ENCODE measurements at places on chromosomes 1 and 21.

GRCh38 chr1:197356723-197357533, 88.9 kb downstream of the CRB1 start:
- no peak for DNase-seq

GRCh38 chr1:213564215-213564659, 423.5 kb upstream of the PROX1 start:
- no peak for DNase-seq

- no peak for DNase-seq
Measured at GRCh38 chr1:10632691-10633090, 157.9 kb downstream of the PEX14 start.

DNA sequence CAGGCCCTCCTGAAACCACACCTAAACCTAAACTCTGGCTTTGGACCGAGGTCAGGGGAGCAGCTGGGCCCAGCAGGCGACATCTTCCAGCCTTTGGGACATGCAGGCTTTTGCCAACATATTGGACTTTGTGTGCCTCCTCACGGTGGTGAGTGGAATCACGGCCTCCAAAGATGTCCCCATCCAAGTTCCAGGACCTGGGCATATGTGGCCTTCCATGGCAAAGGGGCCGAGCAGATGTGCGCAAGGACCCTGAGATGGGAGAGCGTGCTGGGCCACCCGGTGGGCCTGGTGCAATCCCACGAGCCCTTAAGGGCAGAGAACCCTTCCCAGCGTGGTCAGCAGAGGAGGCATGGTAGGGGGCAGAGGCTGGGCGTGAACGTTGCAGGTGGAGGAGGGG, 160.8 kb upstream of the C1orf174 start:
- DNase-seq = no peak

DNA sequence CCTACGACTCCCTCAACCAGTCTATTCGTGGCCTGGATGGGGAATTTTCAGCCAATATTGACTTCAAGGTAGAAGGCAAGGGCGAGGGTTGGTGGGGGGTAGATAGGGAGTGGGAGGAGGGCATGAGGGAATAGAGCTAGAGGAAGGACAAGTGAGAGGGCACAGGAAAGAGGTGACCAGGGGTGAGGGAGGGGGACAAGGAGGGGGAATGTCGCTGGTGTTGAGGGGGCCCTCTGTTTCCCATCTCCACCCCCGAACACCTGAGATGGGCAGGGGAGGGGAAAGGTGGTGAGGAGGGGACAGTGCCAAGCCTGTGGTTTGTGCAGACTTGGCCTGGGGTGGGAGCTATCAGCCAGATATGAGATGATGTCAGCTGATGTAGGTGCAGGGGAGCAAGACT, 8.3 kb upstream of the ADAM15 start:
- DNase-seq = no peak

DNA sequence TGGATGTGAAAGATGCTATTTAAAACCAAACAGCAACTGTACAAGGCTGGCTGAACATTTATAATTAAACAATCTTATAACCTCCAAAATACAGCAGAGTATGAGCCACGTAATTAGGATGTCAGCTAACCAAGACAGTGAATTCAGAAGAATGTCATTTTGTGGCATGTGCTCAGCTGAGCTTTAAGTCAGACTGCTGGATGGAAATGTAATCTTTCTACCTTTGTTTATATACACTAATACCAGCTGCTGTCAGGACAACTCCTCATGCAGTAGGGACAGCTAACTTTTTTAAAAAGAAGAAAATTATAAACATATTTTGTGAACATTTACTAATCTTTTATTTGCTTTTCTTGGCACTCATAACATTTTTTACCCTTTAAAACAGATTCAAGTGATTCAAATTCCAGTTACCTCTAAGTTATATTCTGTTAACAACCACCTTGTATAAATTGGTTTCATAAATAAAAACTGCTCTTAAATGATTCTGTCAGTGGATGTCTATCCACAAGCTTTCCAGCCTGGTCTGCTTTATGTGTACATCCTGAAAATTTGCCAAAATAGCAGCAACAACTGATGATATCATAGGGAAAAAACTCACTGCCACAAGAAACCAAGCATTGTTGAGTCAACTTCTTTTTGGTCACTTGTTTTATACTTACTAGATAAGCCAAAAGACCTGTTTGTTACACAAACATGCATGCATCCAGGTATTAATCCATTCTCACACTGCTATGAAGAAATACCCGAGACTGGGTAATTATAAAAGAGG, 36.1 kb downstream of the DPH5 start:
- DNase-seq = no peak

GRCh38 chr1:179103999-179104398, 22.1 kb downstream of the TOR3A start:
- DNase-seq = no peak

DNA sequence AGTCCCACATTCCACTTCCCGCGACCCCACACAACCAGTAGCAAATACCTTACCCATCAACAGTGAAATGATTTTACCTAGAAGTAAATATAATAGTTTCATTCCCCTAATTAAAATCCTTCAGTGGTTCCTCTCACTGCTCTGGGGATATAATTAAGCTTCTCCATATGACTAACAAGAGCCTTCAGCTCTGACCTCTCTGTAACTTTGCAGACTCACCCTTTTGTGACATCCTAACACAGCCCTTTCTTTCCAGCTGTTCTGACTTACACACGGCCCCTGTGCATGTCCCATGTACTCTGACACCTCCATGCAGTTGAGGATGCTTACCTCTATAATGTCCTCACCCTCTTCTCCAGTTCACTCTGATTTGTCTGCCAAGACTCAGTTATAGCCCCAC, 137.3 kb upstream of the SPAG17 start:
- no peak for DNase-seq

DNA sequence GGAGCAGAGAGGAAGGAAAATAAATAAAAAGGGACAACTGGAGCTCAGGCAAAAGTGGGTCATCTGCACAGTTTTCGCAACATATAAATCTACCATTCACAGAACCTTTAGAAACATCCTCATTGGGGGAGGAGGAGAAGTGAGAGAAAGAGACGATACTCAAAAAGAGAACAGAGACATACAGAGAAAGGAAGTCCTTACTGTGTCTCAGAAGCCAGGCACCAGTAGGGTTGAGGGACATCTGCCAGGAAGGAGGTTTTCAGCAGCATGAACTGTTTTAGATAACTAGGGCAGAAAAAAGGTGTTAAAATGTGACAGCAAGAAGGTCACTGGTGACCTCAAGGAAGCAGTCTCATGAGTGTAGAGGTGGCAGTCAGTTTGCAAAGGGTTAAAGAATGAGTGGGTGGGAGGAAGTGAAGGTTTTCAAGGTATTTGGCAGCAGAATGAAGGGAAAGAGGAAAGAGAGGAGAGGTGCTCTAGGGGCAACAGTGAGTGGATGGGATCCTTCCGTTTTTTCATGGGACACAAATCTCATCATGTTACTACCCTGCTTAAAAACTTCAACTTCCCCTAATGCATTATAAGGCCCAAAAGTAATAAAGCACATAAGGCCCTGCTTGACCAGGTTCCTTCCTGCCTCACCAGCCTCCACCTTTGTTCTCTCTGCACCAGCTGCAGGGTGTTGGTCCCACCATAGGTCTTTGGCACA, 9.5 kb downstream of the JAK1 start:
- DNase-seq = no peak

DNA sequence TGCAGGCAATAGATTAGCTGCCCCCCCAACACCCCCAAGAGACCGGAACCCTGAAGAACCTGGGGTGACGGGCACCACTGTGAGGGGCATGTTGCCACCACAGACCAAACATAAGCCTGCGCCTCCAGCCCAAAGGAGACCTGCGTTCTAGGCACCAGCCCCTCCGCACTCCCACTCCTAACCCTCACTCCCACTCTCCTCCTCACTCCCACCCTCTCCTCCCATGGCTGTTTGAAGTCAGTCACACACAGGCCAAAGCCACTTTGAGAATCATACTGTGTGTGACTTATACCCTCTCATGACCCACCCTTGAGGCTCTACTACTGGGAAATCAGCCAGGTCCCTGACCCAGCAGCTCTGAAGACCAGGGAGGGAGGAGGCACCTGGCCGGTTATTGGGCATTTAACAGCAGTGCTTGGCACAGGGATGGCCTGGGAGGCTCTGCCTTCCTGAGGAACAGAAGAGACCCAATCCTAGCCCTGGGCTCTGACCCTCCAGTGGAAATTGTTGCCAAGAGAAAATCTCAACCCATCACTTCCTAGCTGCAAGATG, 43.5 kb downstream of the FBXO2 start:
- no peak for DNase-seq

DNA sequence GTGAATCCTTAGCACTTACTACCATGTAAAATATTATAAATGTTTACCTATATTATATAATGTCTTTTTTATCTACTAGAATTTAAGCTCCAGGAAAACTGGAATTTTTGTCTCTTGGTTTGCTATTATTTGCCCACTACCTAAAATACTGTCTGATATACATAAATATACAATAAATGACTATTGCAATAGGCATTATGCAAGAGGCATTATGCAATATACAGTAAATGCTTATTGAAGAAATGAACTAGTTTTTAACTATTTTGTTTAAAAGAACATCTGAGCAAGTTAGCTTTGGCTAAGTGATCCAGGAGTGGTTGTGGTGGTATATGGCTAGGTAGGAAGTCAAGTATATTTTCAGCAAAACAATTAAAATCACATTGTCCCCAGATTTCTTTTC, 640.2 kb upstream of the PKN2 start:
- DNase-seq = no peak
